ENCODE measurements at places on chromosomes 1 and 21.
A peak's percentile ranks its signal among the peaks of the same experiment; 100 is the strongest.

DNA sequence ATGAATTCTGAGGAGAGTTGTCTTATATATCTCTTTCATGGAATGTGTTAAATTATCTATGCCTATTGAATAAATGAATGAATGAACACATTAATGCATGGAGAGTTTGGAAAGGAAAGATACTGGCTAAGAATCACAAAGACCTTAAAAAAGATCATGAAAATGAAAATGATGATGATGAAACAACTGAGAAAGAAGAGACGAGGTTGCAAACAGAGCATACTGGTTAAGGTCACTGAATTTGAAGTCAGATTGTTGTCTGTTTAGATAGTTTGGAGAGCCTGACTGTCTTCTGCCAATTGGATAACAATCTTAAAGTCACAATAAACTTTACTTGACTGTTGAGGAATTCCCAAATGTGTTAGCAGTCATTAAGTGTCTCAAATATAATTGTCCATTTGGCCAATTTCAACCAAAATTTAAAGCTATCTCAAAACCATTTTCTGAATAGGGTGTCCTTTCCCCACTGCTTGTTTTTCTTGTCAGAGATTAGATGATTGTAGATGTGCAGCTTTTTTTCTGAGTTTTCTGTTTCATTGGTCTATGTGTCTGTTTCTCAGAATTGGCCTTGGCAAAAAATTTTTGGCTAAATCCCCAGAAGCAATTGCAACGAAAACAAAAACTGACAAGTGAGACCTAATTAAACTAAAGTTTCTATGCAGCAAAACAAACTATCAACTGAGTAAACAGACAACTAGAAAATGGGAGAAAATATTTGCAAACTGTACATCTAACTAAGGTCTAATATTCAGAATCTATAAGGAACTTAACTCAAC, 132.2 kb downstream of the PTGER3 start:
- no peak for DNase-seq

DNA sequence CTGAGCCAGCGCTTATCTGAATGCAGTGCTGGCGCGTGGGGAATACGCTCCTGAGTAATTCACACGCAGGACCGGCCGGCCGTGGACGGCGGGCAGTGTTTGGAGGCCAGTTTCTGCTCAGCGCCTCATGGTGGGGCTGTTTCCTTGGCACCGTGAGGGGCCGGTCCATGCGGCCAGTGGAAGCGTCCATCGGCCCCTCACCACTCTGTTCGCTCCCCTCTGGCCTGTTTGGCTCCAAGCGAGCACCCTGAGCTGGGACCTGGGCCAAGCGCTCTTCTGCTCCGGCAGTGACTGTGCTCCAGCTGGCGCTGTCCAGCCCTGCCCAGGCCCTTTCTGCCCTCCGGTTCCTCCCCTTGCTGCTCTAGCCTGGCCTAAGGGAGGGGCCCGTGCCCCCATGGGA, 16.3 kb upstream of the PLCH2 start:
- peak; percentile 44 for DNase-seq

DNA sequence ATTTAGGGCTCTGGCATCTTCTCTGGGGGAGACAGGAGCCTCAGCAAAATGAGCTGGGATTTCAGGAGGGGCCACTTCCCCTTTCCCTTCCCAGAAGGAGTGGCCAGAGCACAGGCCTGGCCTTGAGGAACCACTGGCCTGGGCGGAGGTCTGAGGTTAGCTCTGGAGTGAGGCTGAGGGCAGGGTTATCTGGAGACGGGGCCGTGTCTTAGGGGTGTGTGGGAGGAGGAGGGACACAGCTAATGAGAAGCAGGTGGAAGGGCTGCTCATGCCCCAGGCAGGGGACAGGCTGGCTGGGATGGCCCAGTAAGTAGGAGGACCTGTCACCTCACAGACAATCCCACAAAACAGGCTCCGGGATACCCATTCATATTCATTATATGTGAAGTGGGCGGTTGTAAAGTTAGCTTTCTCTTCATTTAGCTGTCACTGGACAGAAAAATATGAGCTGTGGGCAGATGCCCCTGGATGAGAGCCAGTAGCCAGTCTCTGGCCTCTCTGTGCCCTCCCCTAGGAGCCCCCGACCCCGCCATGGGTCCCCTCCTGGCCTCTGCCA, 12.4 kb downstream of the ALX3 start:
- DNase-seq = no peak

DNA sequence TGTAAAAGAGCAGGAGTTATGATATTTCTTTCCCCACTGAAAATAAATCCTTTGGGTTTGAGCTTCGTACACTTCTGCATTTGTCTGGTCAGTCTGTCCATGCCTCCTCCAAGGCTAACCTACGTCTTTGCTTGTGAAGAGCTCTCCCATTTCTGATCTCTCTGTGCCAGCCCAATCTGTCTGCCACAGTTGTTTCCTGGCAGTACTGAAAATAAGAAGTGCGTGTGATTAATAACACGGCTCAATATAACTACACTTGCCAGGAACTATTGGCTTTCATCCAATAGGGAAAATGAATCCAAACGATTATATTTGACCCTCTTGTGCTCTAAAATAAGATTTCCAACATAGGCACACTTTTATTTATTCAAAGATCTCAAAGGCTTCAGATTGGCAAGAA, 19.2 kb upstream of the COL24A1 start:
- DNase-seq = no peak

GRCh38 chr1:94039514-94039870, 81.5 kb downstream of the ABCA4 start:
- DNase-seq = peak; percentile 86

- no peak for DNase-seq
Observed at GRCh38 chr1:209057901-209058300, 525.6 kb upstream of the CAMK1G start.

DNA sequence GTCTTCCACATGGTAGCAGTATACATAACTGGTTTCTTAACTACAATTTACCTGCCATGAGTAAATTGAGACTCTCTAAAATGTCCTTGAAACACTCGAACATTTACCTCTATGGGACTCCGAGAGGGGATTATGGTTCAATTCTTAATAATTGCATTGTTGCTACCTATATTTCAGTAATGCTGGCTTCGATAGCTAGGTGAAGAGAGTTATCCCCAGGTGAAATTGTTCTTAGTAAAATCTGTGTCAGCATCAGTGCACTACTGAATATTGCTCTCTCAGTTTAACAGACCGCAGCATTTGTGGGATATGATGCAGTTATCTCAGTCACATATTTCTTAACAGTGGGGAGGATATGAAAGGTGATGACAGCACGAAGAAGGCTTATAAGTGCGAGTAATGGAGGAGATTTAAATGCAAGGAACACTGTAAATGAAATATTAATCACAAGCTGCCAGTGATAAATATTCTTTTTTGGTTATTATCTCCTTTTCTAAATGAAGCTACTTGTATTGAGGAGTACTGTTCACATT, 801.9 kb downstream of the BRINP3 start:
- no peak for DNase-seq

DNA sequence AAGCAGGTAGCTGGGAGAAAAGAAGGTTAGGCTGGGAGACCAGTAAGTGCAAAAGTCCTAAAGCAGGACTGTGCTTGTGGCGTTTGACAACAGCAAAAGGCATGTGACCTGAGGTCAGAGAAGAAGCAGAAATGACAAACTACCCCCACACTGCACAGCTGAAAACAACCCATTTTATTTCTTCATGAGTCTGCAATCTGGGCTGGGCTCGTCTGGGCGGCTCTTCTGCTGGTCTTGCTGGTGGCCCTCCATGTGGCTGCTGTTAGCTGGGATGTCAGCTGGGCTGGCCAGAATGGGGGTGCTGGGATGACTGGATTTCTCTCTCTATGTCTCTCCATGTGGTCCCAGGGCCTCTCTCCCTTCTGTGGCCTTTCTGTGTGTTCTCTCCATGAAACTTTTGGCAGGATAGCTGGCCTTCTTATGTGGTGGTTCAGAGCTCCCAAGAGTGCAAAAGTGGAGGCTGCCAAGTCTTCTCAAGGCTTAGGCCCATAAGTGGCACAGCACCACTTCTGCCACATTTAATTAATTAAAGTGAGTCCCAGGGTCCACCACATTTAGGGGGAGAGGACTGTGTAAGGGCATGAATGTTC, 128.6 kb downstream of the RIPK4 start:
- no peak for DNase-seq

DNA sequence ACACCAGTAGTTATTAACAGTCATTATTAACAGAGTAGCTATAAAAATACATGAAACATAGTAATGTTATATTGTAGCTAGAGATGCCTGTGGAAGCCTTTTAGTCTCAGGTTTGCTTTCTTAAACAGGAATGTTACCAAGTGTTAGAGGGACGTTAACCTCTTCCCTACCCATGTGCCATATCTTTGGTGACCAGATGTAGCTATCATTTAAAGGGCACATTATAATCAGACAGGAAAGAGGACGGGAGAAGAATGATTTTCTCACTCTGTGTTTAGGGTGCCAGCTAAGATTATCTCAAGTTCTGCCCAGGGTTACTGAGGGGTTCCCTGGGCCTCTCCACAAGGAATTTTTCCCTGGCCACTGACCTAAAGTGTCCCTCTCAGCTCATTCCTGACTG, 20.9 kb upstream of the UBL4B start:
- no peak for DNase-seq

- no peak for DNase-seq
Observed at GRCh38 chr21:31266241-31266640, 77.8 kb downstream of the TIAM1 start.

DNA sequence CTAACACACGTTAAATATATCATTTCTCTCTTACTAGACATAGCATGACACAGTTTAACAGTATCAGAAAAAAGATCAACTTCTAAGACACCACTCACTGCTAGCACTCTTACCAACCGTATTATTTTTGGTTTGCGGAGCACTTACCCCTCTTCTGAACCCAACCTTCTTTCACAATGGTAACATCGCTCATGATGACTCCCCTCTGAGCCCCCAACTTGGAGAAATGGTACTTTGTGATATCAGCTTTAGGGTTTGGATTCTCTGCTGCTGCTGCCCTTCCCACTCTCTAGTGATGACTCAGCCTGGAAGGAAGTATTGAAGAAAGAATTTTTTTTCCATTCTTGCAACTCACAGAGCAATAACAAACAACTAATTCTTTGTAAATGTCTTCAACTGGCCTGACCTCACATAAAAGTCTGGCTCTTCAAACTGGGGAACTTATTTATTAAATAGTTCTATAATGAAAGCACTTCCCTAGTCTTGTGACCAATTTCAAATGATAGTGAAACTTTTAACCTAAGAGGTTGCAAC, 7.0 kb downstream of the AKT3 start:
- DNase-seq = peak; percentile 84

GRCh38 chr1:94068096-94068998, 52.6 kb downstream of the ABCA4 start:
- DNase-seq = peak; percentile 79

GRCh38 chr1:5728663-5729355, 263.4 kb downstream of the NPHP4 start:
- DNase-seq = no peak

- no peak for DNase-seq
Observed at GRCh38 chr1:179817056-179817455, 60.5 kb downstream of the TOR1AIP2 start.

- no peak for DNase-seq
Observed at GRCh38 chr1:210310562-210311153, 18.0 kb upstream of the HHAT start.

All from cardiac fibroblast (primary cell).